ENCODE measurements at places on chromosomes 7 and 10.
A peak's percentile ranks its signal among the peaks of the same experiment; 100 is the strongest.

- no peak for DNase-seq
Observed at GRCh38 chr7:3187444-3188040, 113.5 kb upstream of the SDK1 start.

DNA sequence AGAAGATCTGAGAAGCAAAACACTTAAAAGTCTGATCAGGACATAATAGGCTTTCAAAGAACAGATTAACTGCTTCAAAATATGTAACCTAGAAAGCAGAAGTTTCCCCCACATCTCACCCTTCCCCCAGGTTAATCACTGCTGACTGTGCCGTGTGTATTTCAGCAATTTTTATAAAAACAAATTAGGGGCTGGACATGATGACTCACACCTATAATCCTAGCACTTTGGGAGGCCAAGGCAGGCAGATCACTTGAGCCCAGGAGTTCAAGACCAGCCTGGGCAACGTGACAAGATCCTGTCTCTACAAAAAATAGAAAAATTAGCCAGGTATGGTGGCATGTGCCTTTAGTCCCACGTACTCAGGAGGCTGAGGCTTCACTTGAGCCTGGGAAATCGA lies 67.6 kb upstream of the GATA3 start:
- peak; percentile 48 for DNase-seq

- DNase-seq: no peak
Observed at GRCh38 chr10:132946806-132947546, 4.6 kb upstream of the CFAP46 start.

DNA sequence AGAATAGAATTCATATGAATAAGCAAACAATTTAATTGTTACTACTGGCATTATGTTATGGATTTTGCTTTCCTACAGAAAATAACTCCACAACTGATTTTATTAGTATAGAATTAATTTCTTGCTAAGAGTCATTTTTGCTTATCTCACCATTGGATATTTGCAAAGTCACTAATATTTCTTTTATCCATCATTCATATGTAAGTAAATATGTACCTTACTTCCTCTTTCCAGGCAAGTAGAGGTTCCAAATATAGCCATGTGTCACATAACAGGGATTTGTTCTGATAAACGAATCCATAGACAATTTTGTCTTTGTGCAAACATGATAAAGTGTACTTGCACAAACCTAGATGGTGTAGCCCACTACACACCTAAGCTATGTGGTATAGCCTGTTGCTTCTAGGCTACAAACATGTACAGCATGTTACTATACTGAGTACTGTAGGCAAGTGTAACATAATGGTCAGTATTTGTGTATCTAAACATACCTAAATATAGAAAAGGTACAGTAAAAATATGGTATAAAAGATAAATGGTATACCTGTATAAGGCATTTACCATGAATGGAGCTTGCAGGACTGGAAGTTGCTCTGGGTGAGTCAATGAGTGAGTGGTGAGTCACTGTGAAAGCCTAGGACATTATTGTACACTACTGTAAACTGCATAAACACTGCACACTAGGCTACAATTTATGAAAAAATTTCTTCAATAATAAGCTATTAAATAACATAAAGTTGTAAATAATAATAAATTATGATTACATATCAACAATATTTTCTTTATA lies 18.3 kb downstream of the KLLN start:
- peak; percentile 64 for DNase-seq

- no peak for DNase-seq
Observed at GRCh38 chr10:129133856-129134255, 333.2 kb upstream of the MGMT start.

DNA sequence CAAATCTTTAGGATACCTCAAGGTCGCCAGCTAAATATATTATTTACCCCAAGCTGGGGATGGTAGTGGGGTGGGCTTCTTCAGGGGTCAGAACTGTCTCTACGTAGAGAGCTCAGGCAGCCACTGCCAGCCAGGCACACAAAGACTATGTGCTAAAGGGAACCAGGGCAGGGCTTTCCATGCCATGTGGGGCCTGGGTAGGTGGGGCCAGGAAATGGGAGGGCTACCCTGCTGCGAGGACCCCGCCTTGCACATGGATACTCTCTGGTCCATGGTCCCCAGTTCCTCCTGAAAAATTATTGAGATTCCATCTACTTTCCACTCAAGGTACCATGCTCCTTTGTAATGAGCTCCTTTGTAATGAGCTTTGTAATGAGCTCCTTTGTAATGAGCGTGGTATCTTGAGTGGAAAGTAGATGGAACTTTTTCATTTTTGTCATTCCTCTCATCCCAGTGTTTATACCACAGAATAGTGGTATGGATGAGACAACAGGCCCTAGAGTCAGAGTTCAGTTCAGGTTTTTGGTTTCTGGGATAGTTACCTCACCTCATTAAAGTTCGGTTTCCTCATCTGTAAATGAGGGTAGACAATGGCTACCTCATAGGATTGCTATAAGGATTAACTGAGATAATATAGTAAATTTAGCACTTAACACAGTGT lies 5.8 kb downstream of the SYNPO2L start:
- peak; percentile 62 for DNase-seq

DNA sequence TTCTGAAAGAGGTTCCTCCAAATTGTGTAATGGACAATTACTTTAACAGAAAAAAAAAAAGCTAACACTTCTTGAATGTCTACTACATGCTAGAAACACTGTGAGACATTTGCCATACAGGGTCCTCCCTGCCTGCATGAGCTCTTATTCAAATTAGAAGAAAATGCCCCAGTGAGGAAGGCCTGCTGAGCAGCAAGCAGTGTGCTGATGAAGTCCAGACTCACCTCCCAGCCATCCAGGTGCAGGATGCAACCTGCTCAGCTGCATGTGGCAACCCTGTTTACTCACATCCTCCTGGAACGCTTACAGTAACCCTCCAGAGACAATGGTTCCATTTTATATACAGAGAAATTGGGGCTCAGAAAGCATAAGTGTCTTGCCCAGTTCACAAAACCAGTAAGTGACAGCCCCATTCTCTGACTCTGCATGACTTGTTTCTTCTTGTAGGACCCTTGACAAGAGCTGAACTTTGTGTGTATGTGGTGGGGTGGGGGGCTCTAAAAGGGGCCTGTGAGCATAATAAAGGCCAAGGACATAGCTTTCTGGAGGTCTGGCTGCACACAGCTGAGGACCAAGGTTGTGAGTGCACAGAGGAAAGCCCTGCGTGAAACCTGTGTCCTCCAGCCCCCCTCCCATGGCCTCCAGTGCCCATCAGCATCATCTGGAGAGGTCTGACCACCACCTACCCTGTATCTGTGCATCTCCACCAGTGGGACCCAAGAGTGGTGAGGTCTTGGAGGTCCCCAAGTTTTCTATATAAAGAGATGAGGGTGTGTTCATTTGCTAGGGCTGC lies 387.8 kb downstream of the GRID1 start:
- DNase-seq: no peak

- no peak for DNase-seq
Observed at GRCh38 chr7:113099284-113099919, 12.8 kb upstream of the GPR85 start.

DNA sequence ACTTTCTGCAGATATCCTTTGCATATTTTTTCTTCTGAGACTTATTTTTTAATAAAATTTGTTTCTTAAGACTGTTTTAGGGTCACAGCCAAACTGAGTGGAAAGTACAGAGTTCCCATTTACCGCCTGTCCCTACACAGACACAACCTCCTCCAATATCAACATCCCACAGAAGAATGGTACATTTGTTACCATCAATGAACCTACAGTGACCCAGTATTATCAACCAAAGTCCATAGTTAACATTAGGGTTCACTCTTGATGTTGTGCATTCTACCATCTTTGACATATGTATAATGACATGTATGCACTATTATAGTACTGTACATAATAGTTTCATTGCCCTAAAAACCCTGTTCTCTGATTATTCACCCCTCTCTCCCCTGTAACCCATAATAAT lies 14.6 kb upstream of the REEP3 start:
- no peak for DNase-seq

DNA sequence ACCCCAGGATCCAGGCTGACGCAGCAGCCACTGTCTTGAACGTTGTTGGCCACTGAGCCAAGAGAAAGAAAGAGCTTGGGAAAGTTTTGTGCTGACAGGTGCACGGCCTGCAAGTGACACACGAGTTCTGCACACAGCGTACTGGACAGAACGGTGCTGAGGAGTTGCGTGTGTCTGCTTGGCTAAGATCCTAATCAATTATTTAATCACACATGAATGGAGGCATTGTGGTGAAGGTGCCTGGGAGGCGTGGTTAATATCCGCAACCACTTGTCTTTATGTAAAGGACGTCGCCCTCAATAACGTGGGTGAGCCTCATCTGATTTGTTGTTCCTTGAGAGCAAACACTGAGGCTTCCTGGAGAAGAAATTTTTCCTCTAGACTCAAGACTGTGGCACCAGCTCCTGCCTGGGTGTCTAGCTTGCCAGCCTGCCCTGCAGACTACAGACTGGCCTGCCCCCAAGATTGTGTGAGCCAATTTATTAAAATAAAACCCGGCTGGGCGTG lies 16.6 kb upstream of the GNA12 start:
- no peak for DNase-seq

- DNase-seq: no peak
Observed at GRCh38 chr10:34834274-34834673, 19.2 kb upstream of the PARD3 start.

- peak; percentile 17 for DNase-seq
Observed at GRCh38 chr10:59580026-59580863, 129.4 kb downstream of the SLC16A9 start.

GRCh38 chr10:11098666-11099065 lies 81.0 kb downstream of the CELF2 start:
- no peak for DNase-seq

DNA sequence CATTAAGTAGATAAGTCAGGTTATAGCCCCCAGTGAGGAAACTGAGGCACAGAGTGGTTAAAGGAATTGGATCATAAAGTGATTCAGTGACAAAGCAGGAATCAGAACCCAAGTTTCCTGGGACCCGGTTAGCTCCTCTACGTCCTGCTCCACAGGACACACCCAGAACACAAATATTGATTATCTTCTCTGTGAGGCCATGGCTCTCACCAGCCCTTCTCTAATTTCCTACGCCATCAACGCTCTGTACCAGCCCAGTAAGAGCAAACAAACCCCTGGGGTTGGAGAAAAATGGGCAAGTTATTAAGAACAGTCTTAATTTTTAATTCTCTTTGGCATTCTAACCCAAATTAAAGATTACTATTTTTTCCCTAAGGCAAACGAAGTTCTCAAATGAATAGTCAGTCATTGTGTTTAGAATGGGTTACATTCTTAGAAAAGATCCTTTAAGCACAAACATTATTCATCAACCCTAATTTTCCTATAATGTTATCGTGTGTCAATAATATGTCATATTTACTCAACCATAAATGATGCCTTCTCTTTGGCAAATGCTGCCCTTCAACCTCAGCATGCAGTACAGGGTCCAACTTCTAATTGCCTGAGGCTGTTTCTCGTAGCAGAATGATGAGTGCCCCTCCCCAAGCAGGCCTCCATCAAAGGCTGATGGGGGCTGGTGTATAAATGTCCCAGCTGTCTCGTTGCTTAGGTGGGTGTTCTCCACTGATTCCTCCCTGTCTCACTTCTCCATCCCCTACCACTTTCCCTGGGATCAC lies 25.4 kb upstream of the TM9SF3 start:
- DNase-seq: no peak

GRCh38 chr10:25748509-25748908 lies 185.5 kb upstream of the MYO3A start:
- no peak for DNase-seq

GRCh38 chr10:8908013-8908412 lies 853.5 kb downstream of the GATA3 start:
- no peak for DNase-seq

DNA sequence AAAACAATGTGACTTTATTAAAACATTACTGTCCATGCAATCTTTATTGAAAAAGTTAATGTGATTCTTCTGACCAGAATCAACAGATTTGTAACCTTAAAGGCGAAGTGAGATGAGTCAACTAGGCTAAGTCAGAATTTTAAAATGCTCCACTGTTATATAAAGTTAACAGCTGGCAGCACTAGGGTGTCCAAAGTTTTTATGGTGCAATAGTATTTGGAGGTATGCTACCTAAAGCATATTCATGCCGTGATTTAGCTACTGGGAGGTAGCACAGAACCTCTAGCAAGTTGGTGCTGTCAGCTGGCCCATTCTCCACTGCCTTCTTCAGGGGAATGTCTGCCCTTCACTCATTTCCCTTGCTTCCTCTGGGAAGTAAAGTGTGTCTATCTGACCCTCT lies 126.7 kb downstream of the RAPGEF5 start:
- no peak for DNase-seq
